GM06990 (cell line): ENCODE measurements at places on chromosomes 2 and 18.

DNA sequence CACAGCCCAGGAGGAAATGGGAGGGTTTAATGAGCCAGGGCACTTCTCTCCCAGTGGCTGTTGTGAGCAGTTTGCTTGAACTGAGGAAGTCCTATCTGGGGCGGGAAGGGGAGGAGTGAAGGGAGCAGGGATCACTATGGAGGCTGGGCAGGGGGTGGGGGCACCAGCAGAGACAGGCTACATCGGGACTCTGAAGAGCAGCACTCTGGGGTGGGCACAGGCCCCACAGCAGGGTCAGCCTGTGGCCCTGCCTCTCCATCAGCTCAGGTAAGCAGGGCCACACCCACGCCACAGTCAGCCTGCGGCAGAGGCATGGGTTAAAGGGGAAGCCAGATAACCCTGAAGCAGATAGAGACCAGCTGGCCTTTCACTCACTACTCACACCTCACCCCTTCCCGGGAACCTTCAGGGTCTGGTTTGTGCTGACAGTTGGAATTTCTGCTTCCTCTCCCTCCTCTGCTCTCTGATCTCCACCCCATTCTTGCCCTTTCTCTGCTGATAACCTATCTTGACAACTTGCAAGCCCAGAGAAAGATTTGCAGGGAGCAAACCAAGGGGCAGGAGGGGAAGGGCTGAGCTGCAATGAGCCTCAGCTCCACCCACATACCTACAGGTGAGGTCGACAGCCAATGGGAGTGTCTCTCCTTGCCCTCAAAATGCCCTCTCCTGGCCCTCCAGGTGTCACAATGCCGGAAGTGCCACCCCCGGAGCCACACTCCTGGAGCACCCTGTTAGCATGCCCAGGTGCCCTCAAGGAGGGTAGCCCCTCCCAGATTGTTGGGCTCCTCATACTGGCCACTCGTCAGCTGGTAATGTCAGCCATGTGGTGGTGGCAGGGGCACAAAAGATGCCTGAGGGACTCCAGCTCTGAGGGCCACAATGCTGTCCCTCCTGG, 3.7 kb downstream of the SIGLEC15 start:
- DNase-seq, result no peak

DNA sequence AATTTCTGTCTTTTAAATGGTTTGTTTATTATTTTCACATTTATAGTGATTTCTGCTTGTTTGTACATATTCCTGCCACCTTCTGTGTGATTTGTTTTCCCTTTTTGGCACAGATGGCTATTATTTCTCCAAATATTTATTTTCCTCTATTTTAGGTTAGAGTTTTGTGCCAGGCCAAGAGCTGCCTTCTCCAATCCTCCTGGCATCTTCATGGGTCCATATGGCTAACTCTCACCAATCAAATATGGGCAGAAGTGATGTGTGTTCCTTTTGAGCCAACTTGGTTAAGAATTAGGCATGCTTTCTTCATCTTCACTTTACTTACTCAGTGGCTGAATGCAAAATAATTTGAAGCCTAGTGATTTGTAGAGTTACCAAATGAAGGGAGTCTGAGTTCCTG, 697.1 kb upstream of the CELF4 start:
- DNase-seq, result no peak

DNA sequence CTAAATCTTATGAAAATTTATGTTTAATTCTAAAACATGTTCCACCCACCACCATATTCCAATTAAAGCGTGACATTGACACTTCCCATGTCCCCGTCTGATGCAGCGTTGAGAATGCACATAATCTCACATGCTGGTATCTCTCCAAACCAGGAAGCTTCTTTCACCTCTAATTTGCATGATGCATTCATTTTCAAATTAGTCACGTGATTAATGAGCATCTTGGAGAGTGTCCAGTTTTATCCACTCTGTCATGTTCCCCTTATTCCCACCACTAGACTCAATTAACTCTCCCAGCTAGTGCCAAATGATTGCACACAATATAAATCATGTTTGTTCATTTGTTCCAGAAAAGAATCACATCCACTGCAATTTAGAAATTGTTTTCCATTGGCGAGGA, 105.8 kb downstream of the RIT2 start:
- DNase-seq, result no peak

GRCh38 chr2:48982887-48983435, 171.4 kb downstream of the FSHR start:
- DNase-seq, result no peak

DNA sequence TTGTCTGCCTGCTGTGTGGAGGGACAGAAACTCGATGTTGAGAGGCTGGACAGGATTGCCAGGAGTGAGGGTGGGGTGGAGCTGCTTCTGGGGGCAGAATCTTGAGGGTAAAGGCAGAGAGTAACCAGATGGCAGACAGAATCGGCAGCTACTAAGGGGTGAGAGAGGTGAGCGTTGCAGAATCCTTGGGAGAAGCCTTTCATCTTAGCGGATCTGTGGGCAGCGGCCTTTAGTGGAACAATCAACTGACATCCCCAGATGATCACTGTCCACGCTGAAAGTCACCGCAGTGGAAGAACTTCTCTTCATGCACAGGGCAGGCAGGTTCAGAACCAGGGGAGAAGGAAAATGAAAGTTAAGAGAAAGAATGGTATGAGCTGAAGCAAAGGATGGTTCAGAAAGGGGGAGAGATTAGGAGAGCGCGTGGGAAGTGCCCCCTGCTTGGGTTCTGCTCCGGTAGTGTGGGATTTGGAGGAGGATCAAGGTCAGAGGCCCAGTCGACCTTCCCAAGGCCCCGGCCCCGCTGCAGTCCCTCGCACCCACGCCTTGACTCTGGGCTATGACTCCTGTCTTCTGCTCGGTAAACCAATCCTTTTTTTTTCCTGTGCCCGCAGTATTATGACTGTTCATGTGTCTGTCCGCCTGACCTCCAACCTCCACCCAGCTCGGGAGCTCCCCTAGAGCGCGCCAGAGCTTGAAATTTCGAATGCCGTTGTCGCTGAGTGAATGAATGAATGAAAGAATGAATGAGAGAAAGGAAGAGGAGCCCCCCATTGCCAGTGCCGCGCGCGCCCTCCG, 584 bp downstream of the BOLA3 start:
- DNase-seq, result peak; percentile 25

DNA sequence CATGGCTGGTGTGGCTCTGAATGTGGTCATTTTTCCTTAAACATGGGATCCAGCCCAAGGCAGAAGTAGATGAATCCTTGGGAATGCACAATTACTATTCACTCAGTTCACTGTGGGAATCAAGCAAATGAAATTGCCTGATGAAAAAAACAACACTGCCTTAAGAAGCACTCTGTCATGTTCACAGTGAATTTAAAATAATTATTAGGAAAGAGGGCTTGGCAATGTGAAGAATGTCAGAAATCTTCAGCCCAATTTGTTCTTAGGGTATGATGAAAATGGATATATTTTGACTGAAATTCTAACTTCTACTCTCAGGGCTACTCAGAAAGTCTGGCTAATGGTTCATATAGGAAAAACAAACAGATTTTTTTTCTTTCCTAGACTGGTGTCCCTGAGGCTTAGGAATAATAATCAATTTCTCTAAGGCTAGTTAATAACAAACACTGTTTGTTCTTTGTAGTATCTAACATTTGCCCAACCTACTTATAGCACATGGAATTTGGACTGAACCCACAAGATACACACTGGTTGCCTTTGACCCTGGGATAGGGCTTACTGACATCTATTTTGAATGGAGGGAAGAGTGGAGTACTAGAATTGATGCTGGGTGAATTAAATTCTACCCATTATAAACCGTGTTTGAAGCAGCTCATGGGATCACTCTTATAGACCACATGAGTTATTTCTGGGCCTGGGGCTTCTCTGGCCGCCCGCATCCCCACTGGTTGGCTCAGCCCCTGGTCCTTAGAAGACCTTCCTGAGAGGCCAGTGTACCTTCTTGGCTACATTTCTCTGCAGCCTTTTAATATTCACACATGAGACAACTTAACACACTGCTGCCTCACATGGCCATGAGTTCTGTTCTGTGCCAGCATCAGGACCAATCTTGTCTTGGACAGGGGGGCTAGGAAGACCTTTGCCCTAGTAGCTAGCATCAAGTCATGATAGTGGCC, 8.3 kb upstream of the MRPL33 start:
- no peak for DNase-seq

DNA sequence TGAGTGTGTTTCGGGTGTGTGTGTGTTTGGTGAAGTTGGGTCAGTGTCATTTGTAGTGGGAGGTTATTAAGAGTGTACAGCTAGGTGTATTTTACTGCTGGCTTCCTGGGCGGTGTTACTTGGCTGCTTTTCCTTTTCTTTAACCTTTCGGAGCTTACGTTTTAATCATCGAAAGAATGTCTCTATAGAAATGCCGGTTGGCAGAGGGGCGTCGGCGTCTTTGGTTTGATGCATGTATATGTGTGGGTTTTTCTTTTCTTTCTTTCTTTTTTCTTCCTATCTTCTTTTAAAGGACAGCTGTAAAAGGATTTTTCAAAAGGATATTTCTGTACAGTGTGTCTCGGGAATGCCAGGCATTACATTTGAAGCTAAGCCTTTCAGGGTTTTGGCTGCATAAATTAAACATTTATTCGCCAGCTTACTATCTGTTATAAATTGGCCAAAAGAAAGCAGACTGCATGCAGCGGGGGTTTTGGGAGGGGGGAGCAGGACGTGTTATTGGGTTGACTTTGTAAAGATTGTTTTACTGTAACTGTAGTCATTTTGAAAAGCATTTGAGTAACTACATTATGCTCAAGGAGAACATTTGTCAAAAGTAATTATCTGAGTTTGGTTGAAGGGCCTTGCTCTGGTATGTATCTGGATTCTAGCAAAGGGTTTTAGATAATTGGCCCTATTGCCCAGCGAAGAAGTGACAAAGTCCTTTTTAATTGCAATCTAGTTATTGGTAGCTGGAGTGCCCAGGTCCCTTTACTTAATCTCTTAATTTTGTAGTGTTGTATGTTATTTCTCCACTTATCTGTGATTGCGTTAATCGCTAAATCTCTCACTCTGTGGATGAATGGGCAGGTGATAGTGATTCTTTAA, 1.6 kb downstream of the ASXL3 start:
- DNase-seq, result no peak

GRCh38 chr2:85957256-85957655, 68.5 kb upstream of the ST3GAL5 start:
- DNase-seq, result no peak

DNA sequence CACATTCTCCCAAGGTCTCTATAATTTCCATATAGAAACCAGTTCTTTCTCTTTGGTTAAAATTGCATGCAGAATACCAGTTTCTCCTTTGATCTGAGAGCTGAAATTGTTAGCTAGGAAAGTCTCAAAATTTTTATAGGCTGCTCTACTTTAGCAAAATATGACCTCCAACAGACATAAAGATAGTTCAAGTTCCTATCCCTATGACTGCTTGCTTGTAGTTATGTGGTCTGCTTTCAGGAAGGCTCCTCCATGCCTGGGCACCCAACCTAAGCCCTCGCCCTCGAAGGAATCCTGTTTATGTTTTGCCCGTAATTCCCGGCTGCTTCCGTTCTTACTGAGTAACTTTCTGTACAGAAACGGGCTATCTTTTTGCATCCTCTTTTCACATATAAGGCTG, 28.0 kb upstream of the LTBP1 start:
- no peak for DNase-seq

- no peak for DNase-seq
Measured at GRCh38 chr2:126863336-126864015, 35.2 kb upstream of the TEX51 start.

DNA sequence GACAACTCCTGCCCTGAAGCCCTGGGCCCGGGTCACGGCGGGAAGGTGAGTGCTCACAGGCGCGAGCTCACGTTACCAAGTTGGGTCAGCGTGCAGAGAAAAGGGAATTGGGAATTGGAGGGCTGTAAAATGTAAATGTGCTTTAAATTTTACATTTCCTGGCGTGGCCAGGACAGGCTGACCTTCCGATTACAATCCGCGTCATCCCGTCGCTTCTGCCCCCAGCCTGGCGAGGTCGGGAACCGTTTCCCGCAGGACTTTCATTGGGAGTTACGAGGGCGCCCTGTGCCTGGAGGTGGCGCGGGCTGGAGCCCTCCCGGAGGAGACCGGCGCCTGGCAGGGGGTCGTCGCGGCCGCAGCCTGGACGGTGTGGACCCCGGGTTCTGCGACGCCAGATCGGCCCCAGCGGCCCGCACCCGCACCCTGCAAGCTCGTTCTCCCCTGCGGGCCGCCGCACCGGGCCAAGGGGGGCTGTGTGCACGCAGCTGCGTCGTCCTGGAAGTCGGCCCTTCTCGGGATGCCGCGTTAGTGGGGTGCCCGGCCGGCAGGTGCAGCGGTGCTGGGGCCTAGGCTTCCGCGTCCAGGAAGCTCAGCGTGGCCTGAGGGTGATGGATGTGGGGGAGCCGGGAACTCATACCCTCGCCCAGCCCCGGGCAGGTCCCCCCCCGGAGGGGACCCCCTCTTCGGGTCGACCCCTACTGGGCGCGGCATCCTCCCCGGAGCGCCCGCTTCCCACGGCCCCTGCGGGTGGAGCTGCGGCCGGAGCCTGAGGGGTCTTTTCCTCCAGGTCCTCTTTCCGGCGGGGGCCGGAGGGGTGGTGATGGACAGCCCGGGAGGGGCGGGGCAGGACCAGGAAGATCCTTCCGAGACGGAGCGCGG, 63.9 kb downstream of the LRRFIP1 start:
- DNase-seq, result no peak

DNA sequence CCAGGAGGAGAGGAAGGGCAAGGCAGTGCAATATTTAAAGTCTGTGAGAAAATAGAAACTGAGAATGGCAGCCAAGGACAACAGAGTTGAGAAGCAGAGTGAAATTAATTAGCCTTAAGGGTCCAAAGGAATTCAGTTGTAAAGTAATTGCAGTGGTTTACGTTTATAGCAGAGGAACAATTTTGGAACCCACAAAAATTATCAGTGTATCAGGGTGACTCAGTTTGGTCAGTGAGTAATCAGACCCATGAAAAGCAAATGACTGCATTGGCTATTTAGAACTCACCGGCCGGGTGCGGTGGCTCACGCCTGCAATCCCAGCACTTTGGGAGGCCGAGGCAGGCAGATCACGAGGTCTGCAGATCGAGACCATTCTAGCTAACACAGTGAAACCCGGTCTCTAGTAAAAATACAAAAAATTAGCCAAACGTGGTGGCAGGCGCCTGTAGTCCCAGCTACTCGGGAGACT, 245.8 kb upstream of the SLC39A10 start:
- no peak for DNase-seq

- no peak for DNase-seq
Measured at GRCh38 chr2:179422037-179422643, 157.5 kb upstream of the SESTD1 start.

DNA sequence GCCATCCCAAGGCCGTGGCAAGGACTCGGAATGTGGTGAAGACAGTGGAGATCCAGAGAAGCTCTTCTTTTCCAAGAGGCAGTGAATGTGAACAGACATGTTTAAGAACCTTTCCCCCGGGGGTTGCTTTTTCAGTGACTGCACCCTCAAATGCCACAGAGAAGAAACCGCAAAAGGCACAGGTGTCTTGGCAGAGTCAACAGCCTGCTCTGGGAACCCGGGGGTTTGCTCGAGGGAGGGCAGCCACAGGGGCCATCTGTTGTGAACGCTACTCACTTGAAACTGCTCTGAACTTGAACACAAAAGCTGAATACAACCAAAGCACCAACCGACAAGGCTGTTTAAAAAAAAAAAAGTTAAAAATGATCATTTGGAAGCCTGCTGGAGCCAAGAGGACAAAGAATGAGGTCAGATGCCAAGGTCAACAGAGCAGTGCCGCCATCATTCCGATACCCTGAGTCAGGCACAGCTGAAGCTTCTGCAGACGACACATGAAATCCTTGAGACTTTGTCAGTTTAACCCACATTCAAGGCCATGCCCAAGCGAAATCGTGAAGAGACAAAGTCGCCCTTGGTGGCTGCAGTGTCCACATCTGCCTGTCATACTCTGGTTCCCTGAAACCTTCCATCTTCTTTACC, 47.4 kb downstream of the PSMG2 start:
- DNase-seq, result peak; percentile 49
